ENCODE measurements at places on chromosomes 7 and 10.

GRCh38 chr7:72437061-72437585 is 25.0 kb upstream of the CALN1 start:
- no peak for DNase-seq

DNA sequence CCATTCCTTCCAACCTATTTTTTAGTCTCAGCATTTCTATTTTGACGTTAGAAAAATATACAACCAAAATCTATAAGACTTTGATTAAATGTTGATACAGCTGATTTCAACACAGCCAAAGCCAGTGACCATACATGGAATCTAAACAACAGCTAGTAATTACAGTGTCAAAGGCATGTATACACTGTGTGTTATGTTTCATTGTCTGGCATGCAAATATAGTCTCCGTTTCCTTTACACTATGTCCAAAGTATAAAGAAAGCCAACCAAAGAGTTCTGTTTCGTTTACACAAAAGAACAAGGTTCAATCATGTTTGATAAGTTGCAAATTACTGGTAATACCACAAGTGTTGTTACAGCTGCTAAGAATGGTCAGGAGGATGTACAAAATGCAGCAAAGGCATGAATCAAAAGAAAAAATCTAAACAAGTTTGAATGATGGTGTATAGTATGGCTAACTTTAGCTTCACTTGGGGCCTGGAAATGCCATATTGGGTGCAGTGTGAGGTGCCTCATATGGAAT is 268.3 kb upstream of the FERD3L start:
- no peak for DNase-seq

- peak; percentile 86 for DNase-seq
Observed at GRCh38 chr10:79274279-79275104, 72.8 kb upstream of the PPIF start.

GRCh38 chr10:111824128-111824527 is 359.4 kb downstream of the GPAM start:
- no peak for DNase-seq

DNA sequence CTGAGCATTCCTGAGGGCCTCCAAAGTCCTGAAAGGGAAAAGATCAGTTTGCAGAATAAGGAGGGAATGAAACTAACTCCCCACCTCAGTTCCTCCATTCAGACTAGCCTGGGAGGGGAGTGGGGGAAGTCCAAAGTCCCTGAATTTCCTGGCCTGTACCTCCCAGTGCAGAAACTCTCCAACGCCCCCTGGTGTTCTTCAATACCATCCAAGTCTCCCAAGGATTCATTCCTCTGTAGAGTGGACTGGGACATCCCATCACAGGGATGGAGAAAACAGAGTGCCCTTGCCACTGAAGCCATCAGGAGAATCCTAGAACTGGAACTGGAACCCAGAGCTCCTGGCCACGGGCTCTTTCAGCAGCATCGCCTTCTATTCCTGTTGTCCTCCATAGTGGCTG is 1.6 kb upstream of the COL13A1 start:
- no peak for DNase-seq

DNA sequence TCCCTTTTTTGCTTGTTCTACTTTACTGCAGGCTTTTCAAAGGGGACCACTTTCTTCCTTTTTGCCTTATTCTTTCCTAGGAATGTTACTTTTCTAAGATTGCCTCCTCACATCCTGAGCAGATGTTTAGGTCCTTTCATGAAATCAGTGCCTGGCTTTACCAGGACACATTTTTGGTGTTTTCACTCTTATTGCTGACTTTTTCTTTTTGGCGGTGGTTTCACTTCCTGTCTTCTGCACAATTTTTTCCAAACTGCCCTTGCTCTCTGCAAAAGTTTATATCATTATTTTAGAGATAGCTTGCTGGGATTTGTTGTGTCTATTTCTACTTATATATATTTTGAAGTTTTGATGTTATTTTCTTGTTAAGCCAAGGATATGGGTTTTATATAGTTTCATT is 332.2 kb upstream of the MTPN start:
- no peak for DNase-seq

- no peak for DNase-seq
Observed at GRCh38 chr10:71040343-71040742, 152.0 kb upstream of the PCBD1 start.

GRCh38 chr10:96133135-96133534 is 3.0 kb downstream of the ZNF518A start:
- DNase-seq: no peak

DNA sequence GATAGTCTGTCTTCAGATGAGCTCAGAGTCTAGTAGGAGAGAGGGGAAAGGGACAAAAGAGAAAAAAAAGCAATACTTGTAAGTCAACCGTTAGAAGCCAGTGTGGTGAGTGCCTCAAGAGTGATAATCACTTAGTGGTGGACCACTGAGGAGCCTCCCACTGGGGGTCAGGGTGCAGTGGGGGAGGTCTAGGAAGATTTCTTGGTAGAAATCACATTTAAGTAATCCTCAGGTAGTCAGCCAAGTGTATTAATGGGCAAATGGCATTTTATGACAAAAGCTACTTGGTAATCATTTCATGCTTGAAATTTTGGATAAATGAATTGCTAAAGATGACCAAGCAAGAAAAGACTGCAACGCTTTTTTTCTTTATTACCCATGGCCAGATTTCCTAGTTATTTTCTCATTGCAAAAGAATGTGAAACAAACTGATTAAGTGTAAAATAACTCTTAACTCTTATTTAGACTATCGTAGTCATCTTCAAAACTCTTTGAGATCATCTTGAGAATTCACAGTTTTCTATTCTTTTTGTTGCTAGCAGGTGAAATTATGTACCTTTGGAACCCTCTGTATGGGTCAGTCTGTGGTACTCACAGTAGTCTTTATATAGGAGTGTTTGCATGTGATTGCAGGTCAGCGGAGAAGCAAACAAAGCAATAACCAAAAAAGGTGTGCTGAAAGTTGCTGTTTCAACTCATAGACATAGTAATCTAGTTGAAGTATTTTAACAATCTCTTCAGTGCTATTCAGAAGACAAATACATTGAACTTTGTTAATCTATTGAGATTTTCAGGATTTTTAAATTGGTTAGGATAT is 63.9 kb downstream of the PPP1R9A start:
- no peak for DNase-seq

DNA sequence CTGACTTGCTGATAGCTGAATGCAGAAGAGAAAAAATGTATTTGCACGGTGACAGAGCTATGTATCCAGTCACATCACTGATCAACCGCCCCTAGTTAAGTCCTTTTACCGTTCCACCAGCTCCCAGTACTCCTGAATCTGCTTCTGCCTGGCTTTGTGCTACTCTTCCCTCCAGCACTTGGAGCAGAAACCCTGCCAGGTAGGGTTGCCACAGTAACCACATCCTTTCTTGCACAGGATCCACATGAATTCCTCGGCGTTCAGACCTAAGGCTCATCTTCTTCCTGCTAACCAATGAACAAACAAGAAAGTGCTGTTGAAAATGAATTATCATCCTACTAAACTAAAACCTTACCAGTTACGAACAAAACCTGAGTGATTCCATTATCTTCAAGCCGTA is 52.0 kb upstream of the KCTD7 start:
- no peak for DNase-seq

DNA sequence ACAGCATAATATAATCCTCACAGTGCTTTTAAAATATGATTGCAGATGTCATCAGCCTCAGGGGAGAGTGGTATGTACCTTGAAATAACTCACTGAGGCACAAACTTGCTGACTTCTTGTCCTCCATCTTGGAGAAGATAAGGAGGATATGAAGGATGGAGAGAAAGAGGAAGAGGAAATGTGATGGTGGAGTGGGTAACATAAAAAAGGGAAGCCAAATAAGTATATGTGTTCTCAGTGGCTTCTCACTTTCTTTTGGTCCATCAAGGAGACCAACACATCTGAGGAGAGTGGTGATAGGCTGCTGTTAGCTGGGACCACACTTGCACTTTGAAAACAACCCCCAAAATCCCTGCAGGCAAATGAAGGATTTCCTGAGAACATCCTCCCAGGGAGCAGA is 21.6 kb upstream of the ZNF37A start:
- no peak for DNase-seq

DNA sequence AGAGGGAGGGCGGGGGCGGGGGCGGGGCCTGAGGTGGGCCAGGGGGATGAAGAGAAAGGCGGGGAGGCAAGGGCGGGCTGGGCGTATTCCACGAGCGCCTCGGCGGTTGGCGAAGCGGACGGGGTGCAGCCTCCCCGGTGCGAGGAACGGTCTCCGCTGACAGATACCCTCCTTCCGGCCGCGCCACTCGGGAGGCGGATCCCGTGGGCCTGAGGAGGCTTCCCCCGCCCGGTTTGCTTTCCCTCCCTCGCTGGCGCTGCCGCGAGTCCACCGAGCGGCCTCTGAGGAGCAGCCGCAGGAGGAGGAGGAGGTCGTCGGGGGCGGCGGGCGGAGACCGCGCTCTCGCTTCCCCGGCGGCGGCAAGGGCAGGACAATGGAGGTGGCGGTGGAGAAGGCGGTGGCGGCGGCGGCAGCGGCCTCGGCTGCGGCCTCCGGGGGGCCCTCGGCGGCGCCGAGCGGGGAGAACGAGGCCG is at the start of gene TRIM24:
Gene TRIM24 (plus strand): TSS at position 84 of the 473 bp plus-strand sequence. CDS start 290 bp downstream, at position 374.
- DNase-seq: peak; percentile 98

DNA sequence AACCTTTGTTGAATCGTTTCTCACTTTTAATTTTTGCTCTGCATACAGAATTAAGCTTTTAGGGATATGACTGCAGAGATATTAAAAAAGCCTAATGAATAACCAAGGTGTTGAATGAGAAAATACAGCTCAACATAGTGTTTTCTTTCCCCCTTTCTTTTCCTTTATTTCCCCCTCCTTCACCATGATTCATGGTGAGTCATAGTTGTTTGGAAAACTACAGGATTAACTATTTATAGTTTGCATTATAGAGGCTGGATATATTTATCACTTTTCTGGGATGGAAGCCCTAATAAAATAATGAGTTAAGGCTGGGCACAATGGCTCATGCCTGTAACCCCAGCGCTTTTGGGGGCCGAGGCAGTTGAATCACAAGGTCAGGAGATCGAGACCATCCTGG is 115.0 kb downstream of the DNAJB9 start:
- no peak for DNase-seq

DNA sequence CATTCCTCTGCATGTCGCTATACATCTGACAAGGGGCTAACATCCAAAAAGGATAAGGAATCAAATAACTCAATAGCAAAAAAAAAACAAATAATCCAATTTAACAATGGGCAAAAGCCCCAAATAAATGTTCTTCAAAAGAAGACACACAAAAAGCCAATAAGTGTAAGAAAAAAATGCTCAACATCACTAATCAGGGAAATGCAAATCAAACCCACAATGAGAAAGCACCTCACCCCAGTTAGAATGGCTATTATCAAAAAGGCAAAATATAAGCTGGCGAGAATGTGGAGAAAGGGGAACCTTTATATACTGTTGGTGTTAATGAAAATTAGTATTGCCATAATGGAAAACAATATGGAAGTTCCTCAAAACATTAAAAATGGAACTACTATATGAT is 14.3 kb downstream of the ARHGAP12 start:
- no peak for DNase-seq

DNA sequence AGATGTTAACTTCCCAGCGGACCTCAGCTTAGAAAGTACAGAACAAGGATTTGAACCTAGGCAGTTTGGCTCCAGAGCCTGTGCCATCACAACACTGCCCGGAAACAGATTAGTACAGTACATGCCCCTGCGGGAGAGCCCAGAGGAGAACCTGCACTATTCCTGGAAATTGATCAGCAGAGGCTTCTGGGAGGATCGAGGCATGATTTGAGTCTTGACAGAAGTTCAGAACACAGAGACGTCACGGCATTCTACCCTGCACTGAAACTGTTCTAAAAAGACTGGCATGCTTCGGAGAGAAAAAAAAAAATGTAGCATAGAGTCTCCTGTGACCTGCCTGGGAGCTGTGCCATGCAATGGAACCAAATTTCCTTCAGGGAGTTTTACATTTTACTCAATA is 9.2 kb upstream of the IL6 start:
- no peak for DNase-seq

DNA sequence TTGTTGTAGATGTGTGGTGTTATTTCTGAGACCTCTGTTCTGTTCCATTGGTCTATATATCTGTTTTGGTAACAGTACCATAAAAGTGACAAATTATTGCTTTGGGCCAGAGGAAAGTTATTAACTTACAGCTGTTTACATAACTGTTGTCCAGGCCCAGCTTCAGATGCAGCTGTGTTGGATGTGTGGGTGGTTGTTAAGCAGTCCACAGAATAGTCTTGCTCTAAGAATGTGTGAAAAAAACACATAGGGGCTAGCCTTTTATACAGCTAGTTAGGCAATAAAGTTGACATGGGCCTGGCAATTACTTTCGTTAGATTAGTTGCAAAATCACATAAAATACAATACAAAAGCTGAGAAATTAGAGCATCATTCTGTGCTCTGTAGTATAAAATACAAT is 31.9 kb downstream of the DLD start:
- no peak for DNase-seq

DNA sequence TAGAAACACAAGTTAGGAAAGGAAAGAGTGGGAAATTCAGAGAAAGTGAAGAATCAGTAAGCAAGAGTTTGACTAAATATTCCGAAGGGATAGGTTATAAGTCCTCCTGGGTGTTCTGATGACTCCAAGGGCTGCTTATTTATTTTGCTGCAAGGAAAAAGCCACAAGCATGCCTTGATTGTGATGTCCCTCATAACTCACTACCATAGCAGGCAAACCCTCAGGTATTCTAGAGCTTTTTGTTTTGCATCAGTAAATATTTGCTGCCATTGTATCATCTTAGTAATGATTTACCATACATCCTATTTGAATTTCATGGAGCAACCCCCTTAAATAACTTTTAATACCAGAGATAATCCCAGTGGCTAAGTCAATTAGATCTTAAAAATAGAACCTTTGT is 688.1 kb downstream of the SUGCT start:
- no peak for DNase-seq

GRCh38 chr7:120805636-120806388 is 52.1 kb downstream of the TSPAN12 start:
- DNase-seq: no peak

DNA sequence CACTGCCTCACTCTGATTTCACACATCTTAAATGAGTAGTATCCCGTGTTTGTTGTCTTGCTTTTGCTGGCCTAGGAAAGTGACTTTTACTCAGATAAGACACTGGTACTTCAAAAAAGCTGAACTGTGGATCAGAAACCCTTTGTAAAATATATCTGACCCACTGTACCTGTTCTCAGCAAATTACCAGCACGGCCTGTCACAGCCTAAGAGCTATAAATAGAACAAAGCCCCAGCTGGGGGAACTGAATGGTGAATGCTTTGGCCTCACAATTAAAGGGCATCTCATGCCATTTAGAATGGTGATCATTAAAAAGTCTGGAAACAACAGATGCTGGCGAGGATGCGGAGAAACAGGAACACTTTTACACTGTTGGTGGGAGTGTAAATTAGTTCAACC is 76.1 kb downstream of the CREB3L2 start:
- no peak for DNase-seq

- no peak for DNase-seq
Observed at GRCh38 chr10:88256886-88257285, 326.2 kb downstream of the RNLS start.

DNA sequence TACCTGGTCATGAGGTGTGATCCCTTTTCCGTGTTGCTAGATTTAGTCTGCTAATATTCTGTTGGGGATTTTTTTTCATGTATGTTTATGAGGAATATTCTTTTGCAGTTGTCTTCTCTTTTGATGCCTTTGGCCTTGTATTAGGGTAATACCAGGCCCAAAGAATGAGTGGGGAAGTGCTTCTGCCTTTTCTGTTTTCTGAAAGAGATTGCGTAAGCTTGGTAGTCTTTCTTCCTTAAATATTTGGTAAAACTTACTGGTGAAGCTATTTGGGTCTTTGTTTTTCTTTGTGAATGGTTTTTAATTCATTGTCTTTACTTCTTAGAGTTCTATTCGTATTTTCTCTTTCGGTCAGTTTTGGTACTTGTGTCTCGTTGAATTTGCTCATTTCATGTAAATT is 51.1 kb downstream of the SHH start:
- DNase-seq: no peak

GRCh38 chr7:119197172-119197876 is 972.8 kb downstream of the ANKRD7 start:
- DNase-seq: no peak

All from upper lobe of right lung (tissue), 1 donor.